ENCODE measurements at places on chromosomes 12 and 14.

- no peak for DNase-seq
Observed at GRCh38 chr12:115752913-115753726, 524.4 kb downstream of the MED13L start.

GRCh38 chr14:28120391-28120790, 646.2 kb upstream of the FOXG1 start:
- no peak for DNase-seq

DNA sequence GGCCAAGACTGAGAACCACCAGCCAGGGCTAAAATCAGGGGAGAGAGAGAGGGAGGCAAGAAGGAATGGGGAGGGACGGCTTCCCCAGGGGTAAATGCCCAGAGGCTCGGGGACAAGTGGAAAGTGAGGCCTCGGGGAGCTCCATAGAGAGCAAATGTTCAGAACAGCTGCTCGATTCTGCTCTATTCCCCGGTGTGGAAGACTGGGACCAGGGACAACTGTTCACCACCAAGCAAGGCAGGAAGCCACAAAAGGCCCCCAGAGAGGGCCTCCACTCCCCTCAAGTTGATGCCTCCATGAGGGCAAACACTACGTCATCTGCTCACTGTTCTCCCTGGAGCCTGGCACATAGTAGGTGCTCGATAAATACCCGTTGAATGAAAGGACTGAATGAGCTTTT, 53.5 kb downstream of the IRF2BPL start:
- no peak for DNase-seq

DNA sequence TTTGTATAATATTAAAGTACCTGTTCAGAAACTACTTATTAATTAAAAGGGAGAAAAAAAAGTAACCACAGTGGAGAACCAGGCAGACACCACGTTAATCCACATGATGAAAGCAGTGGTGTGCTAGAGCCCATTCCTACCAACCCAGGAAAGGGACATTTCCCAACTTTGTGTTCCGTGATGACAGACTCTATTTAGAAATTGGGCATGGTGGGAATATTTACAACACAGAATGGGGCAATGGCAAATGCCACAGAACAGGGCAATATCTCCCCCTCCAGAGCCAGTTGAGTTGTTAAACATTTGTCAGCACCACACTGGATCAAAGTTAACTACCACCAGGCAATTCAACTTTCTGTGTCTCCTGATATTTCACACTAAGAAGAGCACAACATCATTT, 1.2 kb upstream of the HIGD1C start:
- no peak for DNase-seq

- DNase-seq: no peak
Observed at GRCh38 chr12:130577351-130577750, 138.7 kb downstream of the RIMBP2 start.

- DNase-seq: no peak
Observed at GRCh38 chr12:54627304-54627703, 7.4 kb downstream of the LACRT start.

DNA sequence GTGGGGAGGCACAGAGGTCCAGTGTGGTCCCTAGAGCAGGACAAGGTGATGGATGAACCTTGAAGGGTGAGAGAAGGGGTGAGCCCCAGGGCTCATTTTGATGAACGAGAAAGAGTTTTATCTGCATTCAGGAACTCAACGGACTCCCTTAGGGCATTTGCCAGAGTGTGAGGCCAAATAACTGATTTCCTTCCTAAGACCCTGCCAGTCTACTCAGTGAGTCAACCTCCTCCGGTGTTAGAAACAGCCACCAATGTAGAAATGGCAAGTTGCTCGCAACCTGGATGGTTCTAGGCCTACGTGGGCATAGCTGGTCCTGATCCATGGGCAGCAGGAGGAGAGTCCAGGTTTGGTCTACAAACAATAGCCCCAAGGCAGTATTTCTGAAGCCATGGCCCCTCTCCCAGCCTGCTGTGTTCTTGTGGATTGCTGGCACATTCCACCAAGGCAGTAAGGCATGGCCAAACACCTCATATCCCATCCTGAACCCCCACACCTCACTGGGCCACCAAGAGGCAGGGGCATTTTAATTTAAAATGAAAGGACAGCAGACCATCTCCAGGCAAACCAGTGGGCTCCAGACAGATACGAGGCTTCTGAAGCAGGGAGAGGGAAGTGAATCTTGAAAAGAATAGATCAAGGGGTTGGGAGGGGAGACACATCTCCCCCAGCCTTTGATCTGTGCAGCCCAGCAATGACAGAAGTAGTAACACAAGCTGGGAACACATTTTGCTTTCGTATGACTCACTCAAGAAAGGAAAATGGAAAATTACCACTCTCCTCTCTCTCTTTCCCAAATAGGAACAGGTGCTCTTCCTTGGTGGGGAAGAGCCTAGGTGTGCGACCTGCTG, 25.4 kb upstream of the TESC start:
- no peak for DNase-seq

DNA sequence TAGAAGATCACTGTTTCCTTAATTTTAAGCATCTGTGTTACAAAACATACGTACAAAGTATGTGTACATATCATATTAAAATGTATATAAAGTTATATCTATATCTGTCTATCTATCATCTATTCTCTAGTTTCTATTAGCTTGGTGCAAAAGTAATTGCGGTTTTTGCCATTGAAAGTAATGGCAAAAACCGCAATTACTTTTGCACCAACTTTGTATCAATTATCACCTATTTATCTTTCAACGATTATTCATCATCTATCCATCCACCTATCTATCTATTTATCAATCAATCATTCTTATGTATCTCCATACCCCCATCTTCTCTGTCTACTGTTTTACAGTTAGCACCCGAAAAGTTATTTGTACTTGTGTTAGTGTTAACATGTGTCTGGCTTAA, 447.6 kb downstream of the NRXN3 start:
- DNase-seq: no peak

DNA sequence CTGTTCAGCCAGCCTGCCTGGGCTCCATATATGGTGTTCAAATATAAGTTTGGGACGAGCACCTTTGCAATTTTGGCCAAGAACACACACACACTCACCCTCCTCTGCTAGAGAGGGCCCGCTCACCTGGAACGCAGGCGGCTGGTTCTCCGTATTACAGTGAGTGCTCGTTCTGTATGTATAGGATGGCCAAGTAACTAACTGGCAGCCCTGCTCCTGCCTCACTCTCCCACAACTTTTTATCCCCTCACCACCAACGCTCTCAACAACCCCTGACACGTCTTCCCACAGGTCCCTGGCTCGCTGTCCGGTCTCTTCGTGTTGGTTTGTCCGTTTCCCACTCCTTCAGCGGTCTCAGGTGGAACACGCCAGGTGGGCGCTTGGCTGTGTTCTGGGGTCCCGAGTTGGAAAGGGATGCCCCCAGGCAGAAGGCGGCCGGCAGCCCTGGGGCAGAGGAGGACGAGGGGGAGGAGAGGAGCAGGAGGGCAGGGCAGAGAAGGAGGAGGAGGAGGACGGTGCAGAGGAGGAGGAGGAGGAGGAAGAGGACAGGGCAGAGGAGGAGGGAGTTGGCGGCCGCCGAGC, 398 bp upstream of the MSRB3 start:
- no peak for DNase-seq
